ENCODE measurements at places on chromosomes 16 and 17. TPM values are rescaled to one million over a fixed set of nuclear protein-coding genes. Genes with fewer than 3 reads are reported as not detected.

KIF19 gene
- total RNA-seq, result not detected

ADAD2 gene
- not detected for total RNA-seq

ERN1 gene
- 6.0 TPM for total RNA-seq

CDC42EP4 gene
- 16.5 TPM for total RNA-seq

TAF1C gene
- 9.0 TPM for total RNA-seq

TBX2 gene
- total RNA-seq, result 20.9 TPM

AXIN2 gene
- 3.1 TPM for total RNA-seq

TRIM72 gene
- total RNA-seq, result not detected

CCDC92B gene
- total RNA-seq, result not detected

FOXN1 gene
- total RNA-seq, result not detected

LRRC46 gene
- total RNA-seq, result not detected

GPATCH8 gene
- total RNA-seq, result 10.9 TPM

TRAP1 gene
- total RNA-seq, result 37.9 TPM

ABCA10 gene
- 0.12 TPM for total RNA-seq

SPAG7 gene
- 35.9 TPM for total RNA-seq

ST6GALNAC1 gene
- total RNA-seq, result not detected

SLFN12L gene
- total RNA-seq, result not detected

MMP15 gene
- total RNA-seq, result 2.6 TPM

PPP1R1B gene
- 0.48 TPM for total RNA-seq

SPNS2 gene
- total RNA-seq, result not detected

CCL14 gene
- total RNA-seq, result not detected

MYH1 gene
- total RNA-seq, result not detected

ITGAD gene
- total RNA-seq, result not detected

OTOA gene
- not detected for total RNA-seq

RAB11FIP4 gene
- total RNA-seq, result under 0.01 TPM

TBC1D3G gene
- not detected for total RNA-seq

PLLP gene
- 0.24 TPM for total RNA-seq

SUMO2 gene
- total RNA-seq, result 128 TPM

TPSB2 gene
- not detected for total RNA-seq

TNFRSF17 gene
- 0.48 TPM for total RNA-seq

CHRNB1 gene
- total RNA-seq, result 11.9 TPM

ZNF688 gene
- 6.4 TPM for total RNA-seq

PIGS gene
- total RNA-seq, result 55.5 TPM

IRX6 gene
- total RNA-seq, result not detected

PMP22 gene
- total RNA-seq, result 62.1 TPM

Measured in RPMI7951 (cell line).